H9 (cell line): ENCODE measurements at places on chromosomes 3 and 15. TPM values are rescaled to one million over a fixed set of nuclear protein-coding genes. Genes with fewer than 3 reads are reported as not detected.

The ECE2 gene
- not detected in 2 replicates for total RNA-seq

The C15orf61 gene
- 2.6 and 2.9 TPM in 2 replicates for total RNA-seq

The MME gene
- 14.6 and 16.4 TPM in 2 replicates for total RNA-seq

The C3orf20 gene
- not detected in 2 replicates for total RNA-seq

The MRAS gene
- total RNA-seq = 10.6 and 10.9 TPM in 2 replicates

The ERC2 gene
- total RNA-seq = 15.4 and 15.5 TPM in 2 replicates

The CCR1 gene
- total RNA-seq = not detected in 2 replicates

The SH3BP5 gene
- total RNA-seq = 5.5 and 6.8 TPM in 2 replicates

The TGM5 gene
- not detected in 2 replicates for total RNA-seq

The EFHB gene
- 1.6 and 1.9 TPM in 2 replicates for total RNA-seq

- no peaks in the 10 kb centered on the region for H3K36me3 ChIP-seq
- H3K27ac ChIP-seq = no peak overlapping the region
- no peak for DNase-seq
- H3K4me3 ChIP-seq = no peak overlapping the region
- no peaks in the 10 kb centered on the region for H3K4me1 ChIP-seq
- H3K27me3 ChIP-seq = no peaks in the 10 kb centered on the region
Observed at GRCh38 chr3:175349168-175349567, 490.0 kb downstream of the NAALADL2 start.

- no peak overlapping the region for H3K27ac ChIP-seq
- no peaks in the 10 kb centered on the region for H3K27me3 ChIP-seq
Observed at GRCh38 chr15:62362608-62363007, 197.5 kb upstream of the C2CD4B start.

DNA sequence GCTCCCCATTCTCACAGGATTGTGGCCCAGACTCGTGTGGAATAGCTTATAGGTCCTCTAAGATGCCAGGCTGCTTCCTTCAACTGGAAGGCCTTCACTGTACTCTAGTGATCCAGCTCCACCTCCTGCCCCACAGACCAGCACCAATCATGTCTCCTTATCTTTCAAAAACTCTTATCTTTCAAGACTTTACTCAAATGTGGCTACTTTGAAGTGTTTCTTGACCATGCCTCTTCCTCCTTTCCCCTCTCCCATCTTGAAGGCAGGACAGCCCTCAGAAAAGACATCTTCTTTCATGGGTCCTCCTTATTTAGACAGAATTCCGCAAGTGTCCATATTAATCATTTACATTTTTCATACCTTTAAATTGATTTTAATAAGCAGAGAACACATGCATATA, 142.3 kb downstream of the CHST2 start:
- H3K27ac ChIP-seq = no peak overlapping the region
- no peak overlapping the region for H3K4me3 ChIP-seq
- no peak for DNase-seq
- no peaks in the 10 kb centered on the region for H3K27me3 ChIP-seq

DNA sequence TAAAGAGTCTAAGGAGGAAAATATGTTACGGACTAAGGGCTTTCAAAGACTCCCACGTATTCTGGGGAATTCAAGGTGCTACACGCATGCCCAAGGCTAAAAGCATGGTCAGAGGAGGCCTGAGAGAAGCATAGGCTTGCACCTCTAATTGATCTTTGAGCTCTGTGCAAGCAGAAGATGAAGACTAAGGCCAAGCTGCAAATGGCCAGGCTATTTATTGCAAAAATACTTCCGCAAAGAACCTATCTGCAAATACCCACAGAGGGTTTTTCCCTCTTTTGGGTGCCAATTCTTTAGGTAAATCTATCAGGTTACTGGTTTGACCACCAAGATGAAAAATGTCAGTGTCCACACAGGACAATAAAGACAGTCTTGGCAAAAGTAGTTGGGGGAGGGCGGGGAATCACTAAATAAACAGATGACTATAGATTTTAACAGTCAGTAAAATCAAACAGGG, 119.5 kb downstream of the STAG1 start:
- DNase-seq = no peak
- peaks cover 2% of the 10 kb centered on the region; the same call in 1 of the 2 replicates for H3K36me3 ChIP-seq
- H3K27ac ChIP-seq = no peak overlapping the region
- no peak overlapping the region for H3K4me3 ChIP-seq

GRCh38 chr15:25825207-25825606, 37.9 kb downstream of the ATP10A start:
- DNase-seq = no peak
- H3K27ac ChIP-seq = no peak overlapping the region
- no peaks in the 10 kb centered on the region for H3K27me3 ChIP-seq
- H3K4me3 ChIP-seq = no peak overlapping the region
- no peaks in the 10 kb centered on the region; the same call in 1 of the 2 replicates for H3K4me1 ChIP-seq

- H3K27ac ChIP-seq = no peak overlapping the region
- H3K27me3 ChIP-seq = no peaks in the 10 kb centered on the region
- H3K4me3 ChIP-seq = no peak overlapping the region
- no peaks in the 10 kb centered on the region for H3K4me1 ChIP-seq
Observed at GRCh38 chr15:58423831-58424608, 7.8 kb upstream of the LIPC start.

- DNase-seq = no peak
- H3K27ac ChIP-seq = no peak overlapping the region
- H3K36me3 ChIP-seq = peaks cover 9% of the 10 kb centered on the region
- no peak overlapping the region for H3K4me3 ChIP-seq
- H3K4me1 ChIP-seq = 0 out of 2 replicates have a peak, but pooled peaks cover 3% of the 10 kb centered on the region
Observed at GRCh38 chr3:141095546-141095937, 44.4 kb downstream of the SPSB4 start.

- no peak overlapping the region for H3K4me3 ChIP-seq
- no peaks in the 10 kb centered on the region for H3K4me1 ChIP-seq
- H3K27ac ChIP-seq = no peak overlapping the region
- no peaks in the 10 kb centered on the region for H3K27me3 ChIP-seq
- no peaks in the 10 kb centered on the region for H3K36me3 ChIP-seq
Observed at GRCh38 chr3:160906646-160907045, 150.6 kb downstream of the PPM1L start.

DNA sequence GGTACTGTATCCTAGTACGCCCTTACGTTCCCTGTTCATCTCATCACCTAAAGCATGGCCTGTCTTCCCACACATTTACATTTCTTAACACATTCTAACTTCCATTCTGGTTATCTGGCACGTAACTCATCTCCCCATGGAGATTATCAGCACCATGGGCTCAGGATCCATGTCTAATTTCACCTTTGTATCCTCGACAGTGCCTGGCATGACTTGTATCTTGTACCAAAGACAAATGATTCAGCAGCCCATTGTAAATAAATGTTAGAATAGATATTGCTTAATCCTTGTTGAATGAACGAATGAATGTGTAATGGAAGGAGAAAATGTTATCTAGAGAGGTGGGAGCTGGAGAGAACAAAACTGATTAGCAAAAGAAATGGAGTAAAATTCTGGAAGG, 69.7 kb upstream of the TPM1 start:
- no peak overlapping the region for H3K27ac ChIP-seq
- no peak overlapping the region for H3K4me3 ChIP-seq
- DNase-seq = no peak
- no peaks in the 10 kb centered on the region for H3K27me3 ChIP-seq

DNA sequence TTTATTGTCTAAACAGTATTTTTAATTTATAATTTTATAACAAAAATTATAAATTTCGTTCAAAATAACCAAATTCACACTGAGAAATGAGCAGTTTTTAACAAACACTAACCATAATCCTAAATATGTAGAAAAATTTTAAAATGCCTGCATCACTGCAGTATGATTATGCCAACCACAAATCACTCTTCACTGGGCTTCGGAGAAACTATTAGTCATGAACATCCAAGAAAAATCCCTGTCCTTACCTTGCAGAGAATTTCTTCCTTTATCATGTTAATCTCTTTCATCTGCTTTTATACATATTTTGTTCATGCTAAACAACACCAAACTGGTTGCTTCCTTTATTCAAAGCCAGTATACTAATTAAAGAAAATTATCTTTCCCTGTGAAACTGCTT, 511.0 kb upstream of the ALCAM start:
- H3K4me1 ChIP-seq = peaks cover 5% of the 10 kb centered on the region; the same call in 1 of the 2 replicates
- H3K36me3 ChIP-seq = peaks cover 13% of the 10 kb centered on the region
- DNase-seq = no peak
- H3K4me3 ChIP-seq = no peak overlapping the region

GRCh38 chr3:72487078-72487765, 361.0 kb downstream of the SHQ1 start:
- peaks cover 16% of the 10 kb centered on the region for H3K4me1 ChIP-seq
- peak; percentile 49 for DNase-seq
- no peak overlapping the region for H3K27ac ChIP-seq

- DNase-seq = no peak
- peaks cover 5% of the 10 kb centered on the region; the same call in 1 of the 2 replicates for H3K4me1 ChIP-seq
- H3K27ac ChIP-seq = no peak overlapping the region
- H3K36me3 ChIP-seq = no peaks in the 10 kb centered on the region
- H3K27me3 ChIP-seq = no peaks in the 10 kb centered on the region
Observed at GRCh38 chr3:59374818-59375211, 325.0 kb upstream of the CFAP20DC start.

DNA sequence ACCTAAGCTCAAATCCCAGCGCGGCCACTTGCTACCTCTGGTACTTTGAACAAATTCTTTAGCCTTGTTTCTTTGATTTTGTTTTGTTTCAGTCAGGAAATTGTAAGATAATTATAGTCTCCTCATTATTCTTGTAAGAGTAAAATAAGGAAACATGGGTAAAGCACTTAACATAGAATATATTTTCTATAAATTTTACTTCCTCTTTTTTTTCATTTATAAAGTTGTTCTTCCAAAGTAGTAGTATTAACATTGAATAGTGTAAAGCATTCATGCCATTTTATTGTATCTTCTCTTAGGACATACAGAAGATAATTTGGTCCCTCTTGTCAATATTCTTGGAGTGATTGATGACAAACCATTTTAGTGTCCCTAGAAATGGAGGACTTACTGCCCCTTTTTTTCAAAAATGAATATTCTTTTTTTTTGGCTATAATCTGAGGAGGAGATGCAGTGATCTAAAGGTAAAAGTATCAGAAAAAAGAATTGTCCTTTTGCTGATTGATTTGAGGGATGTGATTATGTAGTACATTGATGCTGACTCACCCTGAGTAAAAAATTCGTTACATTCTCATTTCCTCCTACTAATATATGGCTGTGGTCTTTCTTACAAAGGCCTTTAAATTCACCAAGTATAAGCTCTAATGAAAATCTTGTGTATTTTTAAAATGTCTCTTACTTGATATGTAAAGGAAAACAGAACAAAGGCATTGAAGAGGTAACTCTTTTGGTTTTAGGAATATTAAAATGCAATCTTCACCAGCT, 51.0 kb downstream of the ALCAM start:
- H3K27me3 ChIP-seq = no peaks in the 10 kb centered on the region
- H3K27ac ChIP-seq = no peak overlapping the region

DNA sequence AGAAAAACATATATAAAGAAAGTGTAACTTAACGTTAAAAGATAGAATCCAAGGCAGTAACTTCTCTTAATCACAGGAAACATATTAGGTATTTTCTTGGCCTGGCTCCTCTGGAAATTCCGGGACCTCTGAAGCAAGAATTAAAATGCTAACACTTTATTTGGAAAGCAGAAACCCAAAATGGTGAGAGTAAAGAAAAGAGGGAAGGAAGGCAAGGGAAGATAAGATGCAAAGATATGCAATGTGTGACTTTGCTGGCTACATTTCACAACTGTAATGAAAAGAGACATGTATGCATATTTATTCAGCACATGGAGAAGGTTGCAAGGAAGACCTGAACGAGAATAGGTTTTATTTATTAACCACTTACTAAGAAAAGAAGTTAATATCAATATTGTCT, 372.5 kb downstream of the TBL1XR1 start:
- H3K4me3 ChIP-seq = no peak overlapping the region
- no peak for DNase-seq
- H3K36me3 ChIP-seq = peaks cover 1% of the 10 kb centered on the region; the same call in 2 of the 3 replicates

- DNase-seq = no peak
- no peak overlapping the region for H3K27ac ChIP-seq
- no peaks in the 10 kb centered on the region for H3K36me3 ChIP-seq
- H3K4me3 ChIP-seq = no peak overlapping the region
Observed at GRCh38 chr3:3212781-3213440, 33.4 kb upstream of the CRBN start.

GRCh38 chr3:10359761-10360161, 38.8 kb upstream of the SEC13 start:
- H3K27ac ChIP-seq = no peak overlapping the region
- no peaks in the 10 kb centered on the region; the same call in 1 of the 2 replicates for H3K36me3 ChIP-seq
- no peaks in the 10 kb centered on the region for H3K27me3 ChIP-seq
- no peaks in the 10 kb centered on the region for H3K4me1 ChIP-seq
- H3K4me3 ChIP-seq = no peak overlapping the region

GRCh38 chr3:56781762-56782161, 20.0 kb downstream of the ARHGEF3 start:
- no peaks in the 10 kb centered on the region for H3K36me3 ChIP-seq
- H3K27me3 ChIP-seq = no peaks in the 10 kb centered on the region; the same call in 1 of the 2 replicates
- H3K27ac ChIP-seq = no peak overlapping the region
- DNase-seq = no peak
- H3K4me3 ChIP-seq = no peak overlapping the region
- no peaks in the 10 kb centered on the region for H3K4me1 ChIP-seq

- no peak for DNase-seq
- no peaks in the 10 kb centered on the region for H3K27me3 ChIP-seq
- no peak overlapping the region for H3K4me3 ChIP-seq
- H3K4me1 ChIP-seq = no peaks in the 10 kb centered on the region; the same call in 1 of the 2 replicates
- H3K36me3 ChIP-seq = no peaks in the 10 kb centered on the region; the same call in 2 of the 3 replicates
Observed at GRCh38 chr3:64518950-64519349, 168.8 kb downstream of the ADAMTS9 start.

DNA sequence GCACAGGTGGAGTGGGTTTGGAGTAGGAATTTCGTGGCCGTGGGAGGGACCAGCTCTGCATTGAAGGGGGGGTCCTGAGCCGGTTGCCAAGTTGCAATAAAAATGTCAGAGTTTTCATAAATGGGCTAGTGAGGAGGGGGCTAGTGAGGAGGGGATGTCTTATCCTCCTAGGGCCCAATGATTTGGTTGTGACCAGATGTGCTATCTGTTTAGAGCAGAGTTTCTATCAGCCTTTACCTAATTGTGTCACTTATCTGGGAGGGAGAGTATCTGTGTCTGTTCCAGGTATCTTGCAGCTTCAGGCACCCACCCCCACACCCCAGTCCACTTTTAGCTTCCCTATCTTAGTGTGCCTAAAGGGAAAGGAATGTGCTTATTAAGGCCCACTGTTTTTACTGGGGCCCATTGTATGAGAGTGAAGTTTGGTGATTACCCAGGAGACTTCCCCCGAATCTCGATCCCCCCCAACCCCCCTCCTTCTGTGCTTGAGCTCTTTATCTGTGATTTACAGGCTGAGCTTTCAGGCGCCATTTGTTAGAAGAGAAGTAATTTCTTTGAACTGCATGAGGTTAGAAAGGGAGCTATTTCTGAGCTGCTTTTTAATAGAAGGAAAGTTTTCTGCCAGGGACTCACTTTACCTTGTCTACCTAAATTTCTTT, 42.6 kb downstream of the PPCDC start:
- H3K4me1 ChIP-seq = no peaks in the 10 kb centered on the region; the same call in 1 of the 2 replicates
- H3K27me3 ChIP-seq = no peaks in the 10 kb centered on the region
- H3K27ac ChIP-seq = no peak overlapping the region
- no peak overlapping the region for H3K4me3 ChIP-seq
- H3K36me3 ChIP-seq = peaks cover 9% of the 10 kb centered on the region

GRCh38 chr15:68815598-68815997, 5.1 kb downstream of the ANP32A start:
- no peak for DNase-seq
- peaks cover 6% of the 10 kb centered on the region; the same call in 1 of the 2 replicates for H3K4me1 ChIP-seq
- H3K27me3 ChIP-seq = no peaks in the 10 kb centered on the region; the same call in 1 of the 2 replicates
- peaks cover 12% of the 10 kb centered on the region for H3K36me3 ChIP-seq

GRCh38 chr15:25572191-25572590, 133.4 kb upstream of the UBE3A start:
- DNase-seq = no peak
- no peaks in the 10 kb centered on the region for H3K27me3 ChIP-seq
- no peak overlapping the region for H3K27ac ChIP-seq
- no peaks in the 10 kb centered on the region; the same call in 1 of the 3 replicates for H3K36me3 ChIP-seq
- H3K4me1 ChIP-seq = no peaks in the 10 kb centered on the region

GRCh38 chr15:37099319-37100108, 835 bp downstream of the MEIS2 start:
- DNase-seq = no peak
- H3K36me3 ChIP-seq = no peaks in the 10 kb centered on the region
- no peak overlapping the region for H3K27ac ChIP-seq
